Naive thymus-derived CD4-positive, alpha-beta T cell (primary cell): ENCODE measurements at places on chromosomes 12 and 14. TPM values are rescaled to one million over a fixed set of nuclear protein-coding genes. Genes with fewer than 3 reads are reported as not detected.

Gene PRIMA1
- not detected for total RNA-seq

Gene NR2C1
- total RNA-seq = 66.8 TPM

Gene WNK1
- 147 TPM for total RNA-seq

Gene PELI2
- total RNA-seq = 11.5 TPM

Gene MAP3K12
- total RNA-seq = 25.5 TPM

Gene TECPR2
- 10.0 TPM for total RNA-seq

GRCh38 chr14:88683119-88683518 lies 109.6 kb downstream of the EML5 start:
- DNase-seq = no peak

DNA sequence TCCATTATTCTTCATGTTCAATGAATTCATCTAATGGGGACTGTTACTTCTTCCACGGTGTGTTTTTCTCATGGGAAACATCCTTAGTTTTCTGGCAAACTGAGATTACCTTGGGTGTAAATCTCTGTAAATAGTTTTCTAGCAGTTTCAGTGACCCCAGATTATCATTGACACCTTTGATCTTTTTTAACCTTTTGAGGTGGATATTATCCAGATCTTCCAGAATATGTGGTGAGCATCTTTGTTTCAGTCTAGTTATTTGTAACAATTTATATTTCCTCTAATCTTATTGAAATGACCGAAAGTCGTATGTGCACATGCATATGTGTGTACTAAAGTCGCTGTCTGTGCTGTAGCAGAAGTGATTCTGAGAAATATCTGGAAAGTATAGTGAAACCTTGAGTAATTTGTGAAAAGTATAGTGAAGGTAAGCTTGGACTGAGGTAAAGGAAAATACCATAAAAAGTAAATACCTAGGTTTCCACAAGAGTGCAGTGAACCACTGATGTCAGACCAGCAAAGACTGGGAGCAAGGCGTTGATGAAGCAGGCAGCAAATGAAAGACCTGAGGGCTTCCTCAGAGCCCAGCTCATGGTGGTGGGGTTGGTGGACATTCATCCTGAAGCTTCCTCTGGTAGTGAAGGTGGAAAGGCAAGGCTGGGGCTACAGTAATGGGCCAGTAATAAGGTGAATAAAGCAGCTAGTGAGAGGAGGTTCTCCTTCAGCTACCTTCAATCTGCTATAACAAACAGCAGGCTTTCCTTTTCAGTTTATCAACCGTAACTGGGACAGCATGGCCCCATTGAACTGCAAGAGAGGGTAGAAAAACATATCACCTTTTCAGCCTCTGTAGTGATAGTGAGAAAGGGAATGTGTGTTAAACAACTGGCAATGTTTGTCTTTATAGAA lies 480.2 kb upstream of the FBXO33 start:
- DNase-seq = no peak

- no peak for DNase-seq
These were observed 749.6 kb downstream of the SLC16A7 start for GRCh38 chr12:60345442-60345841.

DNA sequence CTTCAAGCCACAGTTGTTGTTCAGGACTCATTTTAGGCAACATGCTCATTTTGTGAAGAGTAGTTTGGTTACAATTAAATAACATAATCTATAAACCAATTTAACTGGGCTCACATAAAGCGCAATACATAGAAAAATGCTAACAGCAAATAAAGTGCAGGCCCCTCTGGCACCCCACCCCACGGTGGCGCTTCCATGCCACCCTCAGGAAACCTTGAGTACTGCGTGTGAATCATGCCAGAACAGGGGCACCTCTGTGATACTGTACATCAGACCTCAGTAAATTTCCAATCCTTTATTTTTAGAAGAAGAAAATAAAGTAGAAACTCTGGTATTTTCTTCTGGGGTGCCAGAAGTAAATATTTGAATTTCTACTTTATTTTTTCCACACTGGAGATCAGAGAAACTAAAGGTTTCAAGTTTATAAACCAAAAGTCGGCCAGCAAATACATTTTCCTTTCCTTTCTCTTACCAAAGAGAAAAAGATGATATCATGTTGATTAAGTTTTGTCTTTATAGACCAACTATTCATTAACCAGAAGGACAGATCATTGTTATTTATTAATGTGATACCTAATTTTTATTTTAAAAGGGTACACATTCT lies 316.8 kb downstream of the PAWR start:
- DNase-seq = no peak

GRCh38 chr14:33931461-33931860 lies 19.4 kb downstream of the EGLN3 start:
- no peak for DNase-seq

DNA sequence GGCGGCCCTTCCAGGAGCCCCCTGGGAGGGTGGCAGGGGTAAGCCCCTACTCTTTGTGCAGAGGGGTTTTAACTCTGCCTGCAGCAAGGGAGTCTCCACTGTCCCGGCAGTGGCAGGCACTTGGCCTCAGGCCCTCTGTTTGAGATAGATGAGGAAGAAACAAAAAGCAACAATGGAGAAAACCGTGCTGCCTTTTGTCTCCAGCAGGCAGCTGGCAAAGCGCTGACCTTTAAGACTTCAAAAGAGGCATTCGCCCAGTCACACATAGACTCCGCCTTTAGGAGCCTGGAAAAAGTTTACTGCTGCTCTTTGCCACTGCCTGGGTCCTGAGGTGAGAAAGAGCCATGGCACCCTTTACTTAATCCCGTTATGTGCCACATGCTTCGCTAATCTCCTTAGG lies 158.2 kb upstream of the NTF3 start:
- no peak for DNase-seq

GRCh38 chr12:495466-495865 lies 35.7 kb downstream of the B4GALNT3 start:
- DNase-seq = no peak

DNA sequence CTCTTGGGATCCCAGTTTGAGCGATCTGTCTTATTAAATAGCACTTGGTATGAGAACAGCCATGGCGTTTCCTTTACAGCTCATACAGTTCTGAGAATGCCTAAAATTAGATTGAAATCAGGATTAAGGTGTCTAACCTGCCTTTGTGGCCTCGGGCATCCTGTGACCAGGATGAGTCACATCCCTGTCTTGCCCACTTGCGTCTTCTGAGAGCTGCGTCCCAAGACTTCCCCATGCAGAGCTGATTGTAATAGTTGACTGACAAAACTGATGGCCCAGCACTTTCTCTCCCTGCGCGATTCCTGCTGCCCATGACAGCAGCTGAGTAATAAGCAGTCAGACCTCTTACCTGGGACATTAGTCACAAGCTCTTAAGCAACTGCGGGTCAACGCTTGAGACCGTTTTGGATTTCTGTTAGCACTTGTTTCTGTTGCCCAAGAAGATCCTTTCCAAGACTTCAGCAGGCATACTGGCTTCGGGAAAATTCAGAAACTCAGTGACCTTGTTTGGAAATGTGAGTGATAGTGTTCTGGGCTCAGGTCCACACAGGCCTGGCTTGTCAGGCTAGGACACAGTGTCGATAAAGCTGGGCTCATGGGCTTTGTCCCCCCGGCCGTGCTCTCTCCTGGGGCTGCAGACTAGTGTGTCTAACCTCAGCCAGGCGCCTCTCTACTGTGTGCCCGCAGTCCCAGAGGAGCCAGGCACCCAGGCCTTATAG lies 169.9 kb upstream of the HIF1A start:
- peak; percentile 69 for DNase-seq

DNA sequence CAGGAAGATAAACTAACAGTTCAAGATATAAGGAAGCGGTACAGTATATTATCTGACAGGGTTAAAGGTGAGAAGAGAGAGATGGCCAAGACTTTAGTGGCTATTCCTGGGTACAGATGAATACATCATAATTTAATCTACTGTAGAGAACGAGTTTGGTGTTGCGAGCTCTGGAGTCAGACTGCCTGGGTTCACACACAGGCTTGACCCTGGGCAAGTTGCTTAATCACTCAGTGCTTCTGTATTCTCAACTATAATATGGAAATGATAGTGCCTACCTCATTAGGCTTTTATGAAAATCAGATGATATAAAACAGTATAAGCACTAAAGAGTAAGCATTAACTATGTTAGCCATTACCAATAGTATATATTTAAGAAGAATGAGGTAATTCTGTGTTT lies 3.5 kb downstream of the PPM1H start:
- DNase-seq = no peak

GRCh38 chr12:45343269-45344051 lies 127.6 kb downstream of the ANO6 start:
- no peak for DNase-seq

DNA sequence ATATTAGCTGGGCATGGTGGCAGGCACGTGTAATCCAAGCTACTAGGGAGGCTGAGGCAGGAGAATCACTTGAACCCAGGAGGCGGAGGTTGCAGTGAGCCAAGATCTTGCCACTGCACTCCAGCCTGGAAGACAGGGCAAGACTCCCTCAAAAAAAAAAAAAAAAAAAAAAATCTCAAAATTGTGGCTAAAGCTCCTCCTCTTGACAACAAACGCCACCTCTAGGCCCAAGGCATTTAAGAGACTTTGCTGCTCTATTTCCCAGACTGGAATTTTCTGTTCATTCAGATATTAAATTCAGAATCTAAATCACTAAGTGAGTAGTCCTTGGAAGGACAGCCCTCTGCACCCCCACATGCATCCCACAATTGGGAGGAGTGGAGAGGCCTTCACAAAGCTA lies 1.4 kb downstream of the ZFYVE1 start:
- DNase-seq = no peak

- no peak for DNase-seq
These were observed 790 bp downstream of the GTF2A1 start for GRCh38 chr14:81219759-81220579.

- no peak for DNase-seq
These were observed 637.8 kb downstream of the BCL11B start for GRCh38 chr14:98634043-98634820.
